ENCODE measurements at places on chromosomes 16 and 17.
A peak's percentile ranks its signal among the peaks of the same experiment; 100 is the strongest.

- H3K36me3 ChIP-seq, result no peaks in the 10 kb centered on the region
- no peak for DNase-seq
- H3K27me3 ChIP-seq, result peaks cover 12% of the 10 kb centered on the region
- peaks cover 5% of the 10 kb centered on the region for H3K4me1 ChIP-seq
- no peak overlapping the region for H3K4me3 ChIP-seq
These were observed 231.1 kb downstream of the UTP18 start for GRCh38 chr17:51491416-51491815.

DNA sequence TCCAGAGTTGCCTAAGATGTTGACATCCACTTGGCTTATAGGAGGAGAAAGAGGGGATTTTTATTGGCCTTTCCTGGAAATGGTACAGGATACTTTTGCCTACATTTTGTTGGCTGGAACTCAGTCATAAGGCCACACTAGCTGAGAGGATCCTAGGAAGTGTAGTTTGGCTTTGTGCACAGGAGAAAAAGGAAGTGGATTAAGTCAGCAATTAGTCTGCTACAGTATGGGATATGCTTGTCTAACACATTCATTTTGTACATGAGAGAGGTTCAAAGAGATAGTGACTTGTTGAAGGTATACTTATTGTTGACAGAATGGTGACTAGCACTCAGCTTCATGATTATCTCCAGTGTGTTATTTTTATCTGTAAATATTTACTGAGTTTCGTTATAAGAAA lies 10.3 kb downstream of the UTP18 start:
- peaks cover 33% of the 10 kb centered on the region for H3K4me1 ChIP-seq
- no peak overlapping the region for H3K4me3 ChIP-seq
- peaks cover 9% of the 10 kb centered on the region for H3K36me3 ChIP-seq
- no peak for DNase-seq

DNA sequence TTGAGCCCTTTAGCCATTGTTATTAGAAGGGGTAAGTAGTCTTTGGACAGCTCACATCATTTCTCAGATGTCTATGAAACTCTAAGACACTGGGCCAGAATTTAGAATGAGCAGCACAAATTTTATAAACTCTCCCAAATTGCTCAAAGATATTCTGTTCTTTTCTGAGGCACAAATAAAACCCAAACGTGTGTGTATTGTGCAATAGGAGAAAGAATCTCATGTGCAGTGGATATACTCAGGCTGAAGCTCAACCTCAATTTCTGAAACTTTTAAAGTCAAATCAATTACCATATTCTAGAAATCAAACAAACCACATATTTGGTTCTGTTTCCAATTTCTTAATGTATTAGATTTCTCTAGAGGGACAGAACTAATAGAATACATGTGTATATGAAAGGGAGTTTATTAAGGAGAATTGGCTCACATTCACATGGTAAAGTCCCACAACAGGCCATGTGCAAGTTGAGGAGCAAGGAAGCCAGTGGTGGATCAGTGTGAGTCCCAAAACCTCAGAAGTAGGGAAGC lies 403.6 kb downstream of the RBFOX1 start:
- no peaks in the 10 kb centered on the region for H3K4me1 ChIP-seq
- no peak overlapping the region for H3K27ac ChIP-seq
- no peak for DNase-seq
- H3K4me3 ChIP-seq, result no peak overlapping the region
- H3K27me3 ChIP-seq, result no peaks in the 10 kb centered on the region

- no peak overlapping the region for H3K4me3 ChIP-seq
- H3K27me3 ChIP-seq, result no peaks in the 10 kb centered on the region
- no peak for DNase-seq
These were observed 105.5 kb downstream of the SOX9 start for GRCh38 chr17:72226322-72226721.

DNA sequence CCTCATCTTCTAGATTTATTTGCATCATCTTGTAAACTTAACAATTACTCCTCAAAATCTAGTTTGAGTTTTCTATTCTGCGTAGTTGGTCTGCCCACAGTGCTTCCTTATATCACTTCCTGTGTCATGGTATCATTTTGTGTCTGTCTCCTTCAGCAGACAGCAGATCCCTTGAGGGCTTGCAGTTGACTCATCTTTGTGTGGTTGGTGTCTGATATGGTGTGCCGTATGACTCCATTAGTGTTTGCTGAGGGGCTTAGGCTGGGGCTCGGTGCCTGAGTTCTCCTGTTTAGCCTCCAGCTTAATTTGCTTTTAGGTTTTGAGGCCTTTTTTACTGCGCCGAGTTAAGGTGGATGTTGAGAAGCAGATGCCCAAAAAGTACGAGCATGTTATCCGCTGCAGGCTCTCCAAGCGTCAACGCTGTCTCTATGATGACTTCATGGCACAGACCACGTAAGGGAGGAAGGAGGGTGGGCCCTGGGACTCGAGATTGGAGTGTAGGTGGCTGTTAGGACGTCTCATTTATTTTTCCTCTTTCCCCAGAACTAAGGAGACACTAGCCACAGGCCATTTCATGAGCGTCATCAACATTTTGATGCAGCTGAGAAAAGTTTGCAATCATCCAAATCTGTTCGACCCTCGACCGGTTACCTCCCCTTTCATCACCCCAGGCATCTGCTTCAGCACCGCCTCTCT lies 16.9 kb downstream of the SRCAP start:
- H3K36me3 ChIP-seq, result peaks cover 23% of the 10 kb centered on the region
- no peaks in the 10 kb centered on the region for H3K27me3 ChIP-seq
- peaks cover 25% of the 10 kb centered on the region for H3K4me1 ChIP-seq
- H3K4me3 ChIP-seq, result no peak overlapping the region
- H3K27ac ChIP-seq, result peak overlapping the region; percentile 83
